ENCODE measurements at places on chromosomes 7 and 10.

DNA sequence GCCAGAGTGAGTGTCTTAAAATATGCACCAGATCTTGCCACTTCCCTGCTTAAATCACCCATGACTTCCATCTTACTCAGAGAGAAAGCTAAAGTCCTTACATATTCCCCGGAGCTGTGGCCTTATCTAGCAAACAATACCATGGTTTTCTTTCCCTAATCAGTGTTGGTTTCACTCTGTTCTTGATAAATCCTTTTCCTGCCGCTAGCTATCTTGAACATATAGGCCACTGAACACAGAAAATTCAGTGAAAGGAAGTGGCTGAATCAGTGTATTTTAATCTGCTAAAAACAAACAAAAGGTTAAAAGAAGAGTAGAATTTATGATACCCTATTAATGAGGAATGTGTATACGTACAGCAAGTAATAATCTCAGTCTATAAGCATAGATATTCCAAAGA lies 42.0 kb upstream of the JAZF1 start:
- no peak for DNase-seq

DNA sequence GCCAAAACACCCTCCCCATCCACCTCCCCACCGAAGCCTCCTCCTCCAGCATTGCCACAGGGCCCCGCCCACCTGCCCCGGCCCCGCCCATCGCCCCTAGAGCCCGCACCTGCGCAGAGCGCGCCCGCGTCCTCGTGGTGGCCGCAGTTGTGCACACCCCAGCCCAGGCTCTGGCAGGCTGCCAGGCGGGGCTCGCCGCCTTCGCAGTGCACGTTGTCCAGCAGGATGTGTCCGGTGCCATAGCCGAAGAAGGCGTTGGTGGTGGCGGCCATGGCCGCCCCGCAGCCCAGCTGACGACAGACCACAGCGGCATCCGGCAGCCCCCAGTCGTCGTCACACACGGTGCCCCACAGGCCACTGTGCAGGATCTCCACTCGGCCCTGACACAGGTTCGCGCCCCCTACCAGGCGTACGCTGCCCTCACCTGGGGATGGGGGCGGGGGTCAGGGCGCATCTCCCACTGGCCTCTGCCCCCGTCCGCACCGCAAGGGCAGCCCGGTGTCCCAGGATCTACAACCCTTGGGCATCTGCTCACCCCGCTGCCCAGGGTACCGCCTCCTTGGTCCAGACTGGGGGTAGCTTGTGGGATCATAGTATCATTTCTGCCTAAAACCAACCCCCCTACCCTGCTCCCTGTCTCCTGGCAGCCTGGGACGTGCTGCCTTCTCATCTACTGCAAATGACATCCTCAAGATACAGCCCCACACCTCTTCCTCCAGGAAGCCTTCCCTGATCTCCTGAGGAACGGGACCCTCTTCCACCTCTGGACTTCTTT lies 11.9 kb downstream of the SSC4D start:
- DNase-seq = no peak

- no peak for DNase-seq
Observed at GRCh38 chr10:48600645-48601505, 4.0 kb downstream of the ARHGAP22 start.

- no peak for DNase-seq
Observed at GRCh38 chr10:6309816-6310215, 107.1 kb downstream of the PFKFB3 start.

DNA sequence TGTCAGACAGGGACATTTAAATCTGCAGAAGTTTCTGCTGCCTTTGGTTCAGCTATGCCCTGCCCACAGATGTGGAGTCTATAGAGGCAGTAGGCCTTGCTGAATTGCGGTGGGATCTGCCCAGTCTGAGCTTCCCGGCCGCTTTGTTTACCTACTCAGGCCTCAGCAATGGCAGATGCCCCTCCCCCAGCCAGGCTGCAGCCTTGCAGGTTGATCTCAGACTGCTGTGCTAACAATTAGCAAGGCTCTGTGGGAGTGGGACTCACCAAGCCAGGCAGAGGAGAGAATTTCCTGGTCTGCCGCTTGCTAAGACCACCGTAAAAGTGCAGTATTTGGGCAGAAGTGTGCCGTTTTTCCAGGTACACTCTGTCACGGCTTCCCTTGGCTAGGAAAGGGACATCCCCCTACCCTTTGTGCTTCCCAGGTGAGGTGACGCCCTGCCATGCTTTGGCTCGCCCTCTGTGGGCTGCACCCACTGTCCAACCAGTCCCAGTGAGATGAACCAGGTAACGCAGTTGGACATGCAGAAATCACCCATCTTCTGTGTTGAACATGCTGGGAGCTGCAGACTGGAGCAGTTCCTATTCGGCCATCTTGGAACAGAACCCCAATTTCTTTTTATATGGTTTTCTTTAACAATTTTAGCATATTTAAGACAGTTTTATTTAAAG lies 28.4 kb upstream of the VWDE start:
- DNase-seq = no peak

DNA sequence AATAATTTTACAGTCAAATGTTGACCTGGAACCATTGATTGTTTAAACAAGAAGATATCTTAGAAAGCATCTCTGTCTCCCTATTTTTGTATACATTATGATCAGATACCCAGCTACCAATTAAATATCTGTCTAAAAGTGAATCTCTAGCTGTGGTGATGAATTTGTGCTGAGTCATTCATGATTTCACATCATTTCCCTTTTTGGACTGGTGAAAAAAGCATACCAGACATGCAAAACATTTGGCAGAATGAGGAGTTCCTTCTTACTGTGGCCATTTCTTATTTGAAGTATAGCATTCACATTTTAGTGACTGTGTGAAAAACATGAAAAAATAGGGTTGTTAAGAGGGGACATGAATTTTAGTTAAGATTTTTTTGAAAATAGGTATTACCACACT lies 98.0 kb upstream of the GATA3 start:
- no peak for DNase-seq

DNA sequence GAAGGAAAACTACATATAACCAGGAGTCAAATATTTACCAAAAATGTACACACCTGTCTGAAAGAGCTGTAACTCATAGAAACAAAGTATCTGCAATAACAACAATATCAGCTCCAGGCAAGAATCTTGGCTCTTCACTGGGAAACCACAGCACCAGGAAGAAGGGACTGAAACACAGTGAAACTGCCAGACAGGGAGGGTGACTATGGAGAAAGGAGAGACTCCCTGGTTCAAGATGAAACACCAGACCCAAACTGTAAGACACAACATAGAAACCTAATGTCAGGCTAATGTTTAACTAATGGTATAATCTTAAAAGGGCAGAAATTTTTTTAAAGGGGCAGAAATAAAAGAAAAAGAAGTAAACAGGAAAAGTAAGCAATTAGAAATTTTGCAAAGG lies 11.5 kb upstream of the TAS2R39 start:
- no peak for DNase-seq

DNA sequence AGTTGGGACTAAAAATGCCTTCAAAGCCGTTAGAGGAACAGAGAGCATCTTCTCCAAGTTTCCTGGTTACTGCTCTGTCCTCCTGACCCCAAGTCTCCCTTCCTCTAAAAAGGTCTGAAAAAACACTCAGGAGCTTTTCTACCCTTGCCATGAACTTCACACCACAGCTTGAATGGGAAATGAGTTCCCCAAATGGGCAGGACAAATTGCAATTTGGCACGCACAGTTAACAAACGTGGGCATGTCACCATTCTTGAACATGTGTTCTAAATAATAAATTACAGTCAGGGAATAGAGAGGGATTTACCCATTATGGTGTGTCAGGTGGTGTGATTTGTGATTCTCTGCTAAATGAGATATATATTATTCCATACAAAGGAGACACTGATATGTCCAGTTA lies 91.2 kb upstream of the WNT16 start:
- DNase-seq = no peak

- DNase-seq = no peak
Observed at GRCh38 chr7:41755096-41755495, 52.2 kb upstream of the INHBA start.

GRCh38 chr7:130891254-130892094 lies 157.5 kb upstream of the KLF14 start:
- DNase-seq = no peak

Data from cortex of kidney (tissue), 1 donor.